ENCODE measurements at places on chromosomes 6 and 20.
A peak's percentile ranks its signal among the peaks of the same experiment; 100 is the strongest.

GRCh38 chr6:15551798-15552197 is 111.0 kb downstream of the DTNBP1 start:
- peak; percentile 77 for DNase-seq

GRCh38 chr6:100488244-100488643 is 23.5 kb upstream of the SIM1 start:
- no peak for DNase-seq

GRCh38 chr6:160667639-160668481 is 3.8 kb upstream of the LPA start:
- DNase-seq: peak; percentile 31

GRCh38 chr20:14093652-14094051 is 98.3 kb downstream of the MACROD2 start:
- no peak for DNase-seq

DNA sequence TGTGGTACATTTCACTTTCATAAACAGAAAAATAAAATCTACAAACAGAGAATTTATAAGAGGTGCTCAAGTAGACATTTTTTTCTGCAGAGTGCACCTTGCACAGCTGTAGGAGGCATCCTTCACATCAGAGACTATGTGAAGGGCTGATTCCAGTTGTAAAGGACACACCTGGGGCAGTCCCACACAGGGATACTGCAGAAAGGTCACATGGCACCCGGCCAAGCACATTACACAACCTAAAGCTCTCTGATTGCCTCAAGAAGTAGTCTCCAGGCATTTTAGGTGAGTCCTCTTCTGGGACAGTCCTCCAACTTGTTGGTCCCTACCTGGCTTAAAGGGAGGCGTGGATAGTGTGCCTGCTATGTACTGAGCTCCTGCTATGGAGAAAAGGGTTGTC is 502.9 kb upstream of the NOX3 start:
- DNase-seq: no peak

DNA sequence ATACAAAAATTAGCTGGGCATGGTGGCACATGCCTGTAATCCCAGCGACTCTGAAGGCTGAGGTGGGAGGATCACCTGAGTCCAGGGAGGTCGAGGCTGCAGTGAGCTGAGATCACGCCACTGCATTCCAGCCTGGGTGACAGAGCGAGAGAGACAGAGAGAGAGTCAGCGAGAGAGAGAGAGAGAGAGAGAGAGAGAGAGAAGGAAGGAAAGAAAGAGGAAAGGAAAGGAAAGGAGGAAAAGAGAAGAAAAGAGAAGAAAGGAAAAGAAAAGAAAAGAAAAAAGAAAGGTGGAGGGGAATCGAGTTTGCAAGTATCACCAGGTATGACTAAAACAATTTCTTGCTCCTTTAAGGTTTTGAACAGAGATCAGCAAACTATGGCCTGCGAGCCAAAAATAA is 152.3 kb downstream of the BTBD9 start:
- no peak for DNase-seq

GRCh38 chr20:44790638-44791393 is 19.5 kb downstream of the RIMS4 start:
- no peak for DNase-seq

GRCh38 chr6:113927001-113927400 is 43.9 kb downstream of the HDAC2 start:
- no peak for DNase-seq

DNA sequence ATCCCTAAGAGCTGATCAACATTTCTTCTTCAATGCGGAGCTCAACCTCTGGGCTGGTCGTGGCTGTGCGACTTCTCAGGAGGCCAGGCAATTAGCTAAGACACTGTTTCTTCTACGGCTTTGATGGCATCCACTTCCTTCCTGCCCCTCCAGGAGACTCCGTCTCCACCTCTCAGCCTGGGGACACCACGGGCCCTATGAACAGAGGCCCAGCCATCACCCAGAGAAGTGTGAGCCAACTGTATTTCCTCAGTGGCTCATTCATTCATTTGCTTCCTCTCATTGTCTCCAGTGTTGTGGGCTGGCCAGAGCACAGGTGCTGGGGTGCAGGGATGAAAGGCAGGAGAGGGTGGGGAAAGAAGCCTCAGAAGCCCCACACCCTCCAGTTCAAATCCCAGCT is 51.8 kb upstream of the APCDD1L start:
- no peak for DNase-seq

DNA sequence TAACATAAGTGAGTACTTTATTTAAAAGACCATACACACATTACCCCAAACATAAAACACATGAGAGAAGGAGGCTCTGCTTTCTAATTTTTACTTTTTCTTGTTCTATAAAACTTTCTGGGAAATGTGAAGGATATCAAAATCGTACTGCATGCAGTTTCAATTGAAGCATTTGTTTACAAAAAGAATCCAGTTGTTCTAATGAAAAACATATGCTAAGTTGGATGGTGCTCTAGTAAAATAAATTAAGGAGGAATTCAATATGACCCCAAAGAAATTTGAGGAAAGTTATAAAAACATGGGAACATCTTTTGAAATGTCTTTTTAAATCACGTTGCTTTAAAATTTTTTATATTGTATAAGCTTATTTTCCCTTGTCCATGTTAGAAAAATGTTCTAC is 37.6 kb downstream of the OR2B6 start:
- DNase-seq: no peak

GRCh38 chr6:43286980-43287716 is 10.9 kb upstream of the SLC22A7 start:
- DNase-seq: no peak

DNA sequence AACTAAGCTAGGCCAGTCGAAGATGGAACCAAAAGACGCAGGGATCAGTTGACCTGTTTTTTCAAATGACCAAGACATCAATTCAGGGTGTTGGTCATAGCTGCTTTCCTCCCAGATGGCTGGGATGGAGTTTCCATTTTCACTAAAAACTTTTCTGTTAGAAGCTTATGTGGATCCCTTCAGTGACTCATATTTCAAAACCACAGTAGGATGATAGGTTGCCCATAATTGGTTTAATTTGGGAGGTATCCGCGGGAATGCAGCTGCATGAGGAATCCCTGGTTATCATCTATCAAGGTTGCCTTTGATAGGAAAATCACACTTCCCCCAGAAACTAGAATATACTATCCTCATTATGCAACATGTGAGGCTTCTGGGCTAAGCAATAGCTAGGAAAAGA is 150.9 kb upstream of the MLIP start:
- no peak for DNase-seq

DNA sequence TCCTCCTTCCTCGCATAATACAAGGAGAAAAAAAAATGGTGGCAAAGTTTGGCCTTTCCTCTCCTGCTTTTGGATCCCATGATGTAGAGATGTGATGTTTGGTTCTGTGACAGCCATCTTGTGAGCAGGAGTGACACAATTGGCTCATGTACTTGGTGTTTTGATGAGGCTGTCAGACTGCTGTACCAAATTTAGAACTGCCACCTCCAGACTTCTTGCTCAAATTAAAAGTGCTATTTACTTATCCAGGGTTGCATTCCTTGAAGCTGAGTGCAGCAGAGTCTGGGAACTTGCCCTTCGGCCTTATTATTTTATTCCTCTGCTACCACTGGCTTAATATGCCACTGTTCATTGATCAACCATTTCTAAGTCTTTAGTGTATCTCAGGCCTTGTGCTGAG is 21.9 kb downstream of the BCAS1 start:
- DNase-seq: no peak

- no peak for DNase-seq
These were observed 437.3 kb downstream of the HDGFL1 start for GRCh38 chr6:23006656-23007055.

GRCh38 chr6:85127696-85128243 is 322.1 kb upstream of the NT5E start:
- no peak for DNase-seq

- peak; percentile 41 for DNase-seq
These were observed 37.6 kb downstream of the NRN1 start for GRCh38 chr6:5968817-5969734.

DNA sequence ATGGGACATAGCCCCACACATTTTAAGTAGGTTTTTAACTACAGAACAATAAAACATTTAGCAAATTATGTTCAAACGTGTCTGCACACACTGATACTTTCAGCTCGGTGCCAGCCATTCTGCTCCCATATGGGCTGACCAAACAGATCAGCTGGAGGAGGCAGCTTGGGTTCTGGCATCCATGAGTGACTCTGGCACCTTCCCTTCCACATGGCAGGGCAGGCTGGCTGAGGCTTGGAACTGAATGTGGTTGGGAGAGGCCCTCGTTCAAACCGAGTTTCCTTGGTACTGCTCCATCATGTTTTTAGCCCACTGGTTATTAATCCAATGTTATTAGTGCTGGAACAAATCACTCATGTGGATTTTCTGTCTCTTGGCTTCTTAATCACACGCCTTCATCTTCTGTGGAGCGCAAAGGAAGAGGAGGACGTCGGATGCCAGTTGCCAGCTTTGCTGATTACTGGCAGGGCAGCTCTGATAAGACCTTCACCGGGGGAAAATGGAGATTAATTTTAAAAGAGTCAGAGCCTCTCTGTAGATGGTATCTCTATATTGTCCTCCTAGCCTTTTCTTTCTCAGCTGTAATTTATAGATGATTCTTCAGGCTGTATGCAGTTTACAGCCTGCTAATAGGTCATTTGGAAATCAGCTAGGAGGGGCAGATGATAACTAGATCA is 93.1 kb upstream of the TIAM2 start:
- no peak for DNase-seq

DNA sequence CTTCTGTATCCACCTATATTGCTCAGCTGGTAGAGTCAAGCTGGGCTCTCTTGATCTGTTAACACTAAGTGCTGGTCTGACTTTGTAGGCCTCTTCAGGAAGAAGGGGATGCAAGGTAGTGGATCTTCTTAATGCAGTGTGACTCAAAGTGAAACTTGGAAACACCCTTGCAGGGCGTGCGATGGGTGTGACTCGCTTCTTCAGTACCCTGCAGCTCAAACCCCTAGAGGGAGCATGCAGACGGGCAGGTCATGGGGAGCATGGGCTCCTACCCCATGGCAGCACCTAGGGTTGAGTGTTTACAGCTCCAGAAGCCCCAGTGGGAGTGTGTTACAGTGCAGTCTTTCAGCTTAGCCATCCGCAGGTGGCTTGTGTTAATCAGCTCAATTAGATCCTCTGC is 757 bp upstream of the SAMD3 start:
- DNase-seq: no peak

GRCh38 chr20:63295846-63296245 is 2.9 kb downstream of the COL20A1 start:
- DNase-seq: no peak

DNA sequence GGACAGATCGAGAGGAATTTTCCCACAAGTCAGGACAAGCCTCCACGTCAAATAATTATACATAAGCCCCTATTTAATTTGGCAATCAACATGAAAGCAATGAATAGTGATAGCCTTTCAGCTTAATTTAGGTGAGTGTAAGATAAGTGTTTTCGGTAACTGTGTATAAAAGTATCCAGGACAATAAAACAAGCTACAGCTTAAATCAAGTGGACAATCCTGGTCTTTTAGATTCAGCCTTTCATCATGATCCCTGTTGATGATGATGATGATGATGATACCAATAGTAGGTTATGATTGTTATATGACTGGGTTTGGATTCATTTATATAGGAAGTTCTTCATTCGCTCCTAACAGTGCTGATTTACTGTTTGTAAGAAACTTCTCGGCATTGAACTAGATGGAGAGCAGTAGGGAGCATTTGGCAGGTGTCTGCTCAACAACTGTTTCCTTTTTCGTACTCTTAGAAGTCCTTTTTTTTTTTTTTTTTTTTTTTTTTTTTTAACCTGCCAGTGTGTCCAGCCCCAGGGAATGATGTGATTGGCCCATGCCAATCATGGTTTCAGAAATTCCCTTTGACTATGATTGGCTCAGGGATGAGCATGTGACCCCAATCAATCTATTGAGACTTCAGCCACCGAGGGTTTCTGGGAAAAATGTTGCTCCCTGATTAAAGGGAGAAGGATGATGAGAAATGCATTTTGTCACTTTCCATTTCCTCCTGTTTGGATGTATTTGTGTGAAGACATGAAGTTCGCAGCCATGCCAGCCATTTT is 11.3 kb upstream of the RNF182 start:
- DNase-seq: no peak

GRCh38 chr6:104951677-104952076 is 5.2 kb upstream of the LIN28B start:
- DNase-seq: no peak

GRCh38 chr20:25299806-25300205 is 51.9 kb downstream of the PYGB start:
- no peak for DNase-seq

- DNase-seq: no peak
These were observed 57.8 kb downstream of the POPDC3 start for GRCh38 chr6:105121981-105122380.

- DNase-seq: peak; percentile 48
These were observed 9.3 kb upstream of the ARID1B start for GRCh38 chr6:156767603-156768467.

DNA sequence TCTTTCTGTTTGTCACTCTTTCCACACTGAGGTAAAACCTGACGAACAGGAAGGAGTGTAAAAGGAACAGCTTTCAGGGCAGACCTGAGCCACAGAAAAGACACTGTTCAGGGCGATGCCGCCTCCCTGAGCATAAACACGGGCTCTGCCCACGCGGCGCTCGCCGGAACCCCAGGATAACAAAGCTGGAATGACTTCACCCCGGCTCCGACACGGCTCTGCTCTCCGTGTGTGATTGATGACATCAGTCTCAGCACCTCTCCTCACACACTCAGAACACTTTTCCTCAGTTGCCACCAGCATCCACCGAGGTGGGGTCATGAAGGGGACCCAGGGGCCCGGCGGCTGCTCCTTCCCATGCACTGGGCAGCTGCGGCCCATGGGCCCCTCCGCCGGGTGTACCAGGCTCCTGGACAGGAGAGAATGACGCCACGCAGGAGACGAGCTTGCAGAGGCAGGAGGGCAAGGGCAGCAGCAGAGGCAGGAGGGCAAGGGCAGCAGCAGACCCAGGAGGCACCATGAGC is 43.6 kb downstream of the DLL1 start:
- DNase-seq: no peak

GRCh38 chr6:1536526-1537429 is 72.9 kb upstream of the FOXC1 start:
- DNase-seq: no peak

- no peak for DNase-seq
These were observed 61.9 kb downstream of the CNKSR3 start for GRCh38 chr6:154448448-154449096.

GRCh38 chr6:32852844-32853540 is 512 bp downstream of the TAP1 start:
- no peak for DNase-seq

DNA sequence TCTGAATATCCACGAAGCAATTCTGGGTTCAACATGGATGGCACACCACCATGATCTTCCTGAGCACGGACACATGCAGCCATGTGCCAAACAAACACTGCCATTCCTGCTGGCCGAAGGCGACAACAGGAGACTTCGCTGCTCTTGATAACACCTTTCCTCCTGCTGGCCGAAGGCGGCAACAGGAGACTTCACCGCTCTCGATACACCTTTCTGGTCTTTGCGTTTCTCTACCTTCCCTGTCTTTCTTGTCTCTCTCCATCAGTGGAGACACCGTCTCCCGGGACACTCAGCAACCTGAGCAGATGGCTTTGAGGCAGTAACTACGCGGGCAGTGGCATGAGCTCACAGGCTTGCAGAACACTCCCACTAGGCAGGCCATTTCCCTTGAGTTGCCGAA is 54.9 kb upstream of the MPC1 start:
- no peak for DNase-seq

All from KBM-7 (cell line).